ENCODE measurements at places on chromosomes 6 and 20.

DNA sequence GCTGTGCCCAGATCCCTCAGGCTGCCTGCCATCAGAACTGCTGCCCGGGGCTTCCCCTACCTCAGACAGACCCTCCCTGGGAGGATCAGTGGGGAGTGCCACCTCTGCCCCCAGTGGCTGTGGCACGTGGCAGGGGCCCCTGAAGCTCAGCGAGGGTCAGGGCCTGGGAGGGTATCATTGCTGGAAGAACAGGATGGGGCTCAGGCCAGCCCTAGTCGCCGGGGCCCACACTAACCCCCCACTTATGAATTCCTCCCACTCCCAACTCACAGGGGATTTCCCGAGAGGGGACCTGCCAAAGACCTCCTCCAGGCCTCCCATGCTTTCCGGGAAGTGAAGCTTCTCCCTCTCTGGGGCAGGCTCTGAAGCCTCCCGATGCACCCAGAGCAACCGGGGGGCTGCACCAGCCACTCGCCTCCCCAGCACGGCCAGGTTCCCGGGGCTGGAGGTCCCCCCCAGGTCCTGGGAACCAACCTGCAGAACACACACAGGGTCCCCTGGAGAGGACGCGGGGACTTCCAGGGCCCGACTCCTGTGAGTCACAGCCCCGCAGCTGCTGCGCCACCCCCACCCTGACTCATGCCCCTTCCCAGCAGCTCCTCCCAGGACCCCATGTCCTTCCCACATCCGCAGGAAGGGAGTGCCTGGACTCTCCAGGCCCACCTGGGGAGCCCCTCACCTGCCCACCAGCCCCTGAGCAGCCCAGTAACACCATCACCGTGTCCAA lies 2.5 kb downstream of the TNFRSF6B start:
- no peak for DNase-seq

DNA sequence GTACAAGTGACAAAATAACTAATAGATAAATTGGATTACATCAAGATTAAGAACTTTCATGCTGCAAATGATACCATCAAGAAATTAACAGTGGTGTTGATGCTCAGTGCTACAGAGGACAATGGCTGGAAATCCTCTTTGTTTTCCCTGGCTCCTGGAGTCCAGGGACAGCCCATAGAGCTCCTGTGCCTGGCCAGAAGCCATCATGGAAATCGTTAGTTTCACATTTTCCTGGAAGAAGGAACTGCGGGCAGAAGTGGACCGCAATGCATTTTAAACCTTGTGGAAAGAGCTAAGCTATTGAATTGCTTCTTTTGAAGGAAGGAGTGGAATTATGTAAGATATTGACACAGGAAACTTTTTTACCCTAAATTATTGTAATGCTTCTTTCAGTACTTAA lies 276.0 kb downstream of the GJA1 start:
- DNase-seq = no peak

- DNase-seq = no peak
Observed at GRCh38 chr6:155450240-155450581, 5.4 kb downstream of the NOX3 start.

- DNase-seq = no peak
Observed at GRCh38 chr20:35461620-35462019, 6.2 kb downstream of the CEP250 start.

GRCh38 chr20:3313683-3314065 lies 74.7 kb upstream of the SLC4A11 start:
- DNase-seq = no peak

GRCh38 chr6:24774696-24775519 lies at the start of gene GMNN:
Gene GMNN (plus strand): TSS chr6:24774937. CDS start chr6:24777247, 2,310 bp downstream.
- peak; percentile 99 for DNase-seq

GRCh38 chr6:117143647-117144046 lies 121.7 kb upstream of the VGLL2 start:
- no peak for DNase-seq

- no peak for DNase-seq
Observed at GRCh38 chr6:169140986-169141495, 112.6 kb downstream of the THBS2 start.

GRCh38 chr6:164168595-164168994 lies 754.1 kb downstream of the QKI start:
- no peak for DNase-seq

- no peak for DNase-seq
Observed at GRCh38 chr6:139449611-139450000, 75.2 kb upstream of the CITED2 start.

GRCh38 chr20:44447827-44448419 lies 27.8 kb upstream of the TTPAL start:
- DNase-seq = no peak

- no peak for DNase-seq
Observed at GRCh38 chr6:116118608-116119007, 7.3 kb downstream of the COL10A1 start.

- DNase-seq = peak; percentile 6
Observed at GRCh38 chr6:71510057-71510713, 221.6 kb downstream of the OGFRL1 start.

GRCh38 chr6:91088976-91089375 lies 502.1 kb upstream of the MAP3K7 start:
- no peak for DNase-seq

- no peak for DNase-seq
Observed at GRCh38 chr6:144334150-144334708, 49.1 kb downstream of the UTRN start.

DNA sequence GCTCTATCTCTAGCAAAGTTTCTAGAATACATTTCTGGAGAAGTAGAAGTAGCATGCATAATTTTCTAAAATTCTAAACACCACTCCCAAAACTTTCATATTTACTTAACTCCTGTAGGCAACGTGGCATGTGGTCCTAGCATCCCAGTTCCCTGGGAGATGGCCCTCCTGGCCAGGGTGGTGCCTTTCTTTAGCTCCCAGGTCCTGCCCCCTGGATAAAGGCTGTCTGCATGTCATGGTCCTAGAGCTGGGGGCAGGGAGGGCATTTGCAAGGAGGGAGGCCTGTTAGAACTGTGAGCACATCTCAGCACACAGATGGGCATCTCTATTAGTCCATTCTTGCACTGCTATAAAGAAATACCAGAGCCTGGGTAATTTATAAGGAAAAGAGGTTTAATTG lies 485.6 kb upstream of the SULF2 start:
- DNase-seq = no peak

- no peak for DNase-seq
Observed at GRCh38 chr20:63280929-63281545, 8.4 kb downstream of the ARFGAP1 start.

GRCh38 chr6:43771858-43772680 lies 2.1 kb downstream of the VEGFA start:
- DNase-seq = peak; percentile 62
